ENCODE measurements at places on chromosomes 6 and 20. TPM values are rescaled to one million over a fixed set of nuclear protein-coding genes. Genes with fewer than 3 reads are reported as not detected.
A peak's percentile ranks its signal among the peaks of the same experiment; 100 is the strongest.

Gene FGD2
- total RNA-seq: not detected

DNA sequence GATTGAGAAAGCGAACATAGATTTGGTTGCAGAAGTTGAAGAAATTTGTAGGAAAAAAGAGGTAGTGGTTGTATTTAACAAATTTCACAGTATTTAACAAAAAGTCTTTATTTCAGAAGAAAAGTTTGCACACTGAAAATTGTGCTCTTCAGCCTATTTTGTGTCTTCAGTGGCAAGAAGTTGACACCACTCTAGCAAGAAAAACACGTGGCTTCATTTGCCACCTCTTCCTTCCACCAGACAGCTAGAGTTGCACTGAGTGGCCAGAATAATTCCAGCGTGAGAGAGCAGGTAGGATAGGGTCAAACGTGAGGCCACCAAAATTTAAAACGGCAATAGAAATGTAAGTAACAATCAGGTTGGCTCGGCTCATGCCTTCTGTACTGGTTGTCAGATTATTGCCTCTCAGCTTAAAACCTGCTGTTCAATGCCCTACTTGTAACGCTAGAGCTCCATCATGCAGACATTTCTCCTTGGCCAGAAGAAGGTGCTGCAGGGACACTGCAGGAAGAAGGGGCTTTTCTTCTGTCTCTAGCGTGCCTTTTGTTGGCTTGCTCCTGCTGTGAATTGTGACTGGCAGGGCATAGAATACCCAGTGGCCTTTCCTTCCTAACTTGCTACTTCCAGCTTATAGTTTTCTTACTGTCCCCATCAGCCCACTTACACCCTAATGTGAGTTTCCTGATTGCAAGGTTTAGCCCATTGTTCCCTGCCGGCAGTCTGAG is 12.1 kb downstream of the TRAPPC3L start:
- H3K36me3 ChIP-seq: no peaks in the 10 kb centered on the region
- H3K27ac ChIP-seq: peak overlapping the region; percentile 40
- H3K27me3 ChIP-seq: peaks cover 3% of the 10 kb centered on the region
- H3K4me1 ChIP-seq: peaks cover 29% of the 10 kb centered on the region

GRCh38 chr6:151142676-151143075 is 97.1 kb upstream of the AKAP12 start:
- H3K36me3 ChIP-seq: peaks cover 1% of the 10 kb centered on the region
- DNase-seq: no peak
- H3K4me1 ChIP-seq: no peaks in the 10 kb centered on the region
- no peak overlapping the region for H3K27ac ChIP-seq

Gene SNAI1
- 1.7 TPM for total RNA-seq

Gene GNL1
- 75.2 TPM for total RNA-seq

- no peak for DNase-seq
Observed at GRCh38 chr6:24991810-24992467, 56.2 kb upstream of the RIPOR2 start.

DNA sequence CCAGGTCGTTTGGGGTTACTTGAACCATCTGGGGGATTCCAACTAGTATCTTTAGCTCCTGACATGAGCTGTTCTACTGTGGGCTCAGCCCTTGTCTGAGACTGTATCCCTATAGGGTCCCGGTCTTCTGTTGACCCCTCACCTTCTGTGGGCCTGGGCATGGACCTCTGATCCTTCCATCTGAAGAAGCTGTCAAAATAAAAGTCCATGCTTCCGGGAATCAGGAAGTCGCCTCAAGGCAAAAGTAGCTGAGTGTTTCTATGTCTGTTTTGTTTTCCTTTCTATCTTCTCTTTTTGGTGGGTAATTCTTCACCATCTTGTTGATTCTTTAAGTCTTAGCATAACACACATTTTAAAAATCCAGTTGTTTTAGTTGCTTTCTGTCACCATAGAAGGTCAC is 30.3 kb downstream of the ITPR3 start:
- peaks cover 4% of the 10 kb centered on the region for H3K36me3 ChIP-seq
- DNase-seq: no peak
- H3K27ac ChIP-seq: no peak overlapping the region

GRCh38 chr6:44576132-44576631 is 188.7 kb downstream of the CDC5L start:
- DNase-seq: no peak
- no peaks in the 10 kb centered on the region for H3K36me3 ChIP-seq
- H3K4me1 ChIP-seq: no peaks in the 10 kb centered on the region
- H3K27ac ChIP-seq: no peak overlapping the region
- H3K4me3 ChIP-seq: no peak overlapping the region

DNA sequence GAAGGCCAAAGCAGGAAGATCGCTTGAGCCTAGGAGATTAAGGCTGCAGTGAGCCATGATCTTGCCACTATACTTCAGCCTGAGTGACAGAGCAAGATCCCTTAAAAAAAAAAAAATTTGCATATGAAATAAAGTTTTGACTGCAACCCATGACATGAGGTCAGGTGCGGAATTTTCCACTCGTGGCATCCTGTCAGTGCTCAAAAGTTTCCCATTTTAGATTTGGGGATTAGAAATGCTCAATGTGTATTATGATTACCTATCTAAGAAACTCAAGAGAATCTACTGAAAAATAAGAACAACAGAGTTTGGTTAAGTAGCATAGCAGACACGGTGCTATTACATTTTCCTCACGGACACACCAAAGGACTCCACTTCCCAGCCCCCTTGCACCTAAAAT is 11.7 kb downstream of the SLC23A2 start:
- H3K4me1 ChIP-seq: no peaks in the 10 kb centered on the region
- no peaks in the 10 kb centered on the region for H3K27me3 ChIP-seq
- no peak overlapping the region for H3K4me3 ChIP-seq

DNA sequence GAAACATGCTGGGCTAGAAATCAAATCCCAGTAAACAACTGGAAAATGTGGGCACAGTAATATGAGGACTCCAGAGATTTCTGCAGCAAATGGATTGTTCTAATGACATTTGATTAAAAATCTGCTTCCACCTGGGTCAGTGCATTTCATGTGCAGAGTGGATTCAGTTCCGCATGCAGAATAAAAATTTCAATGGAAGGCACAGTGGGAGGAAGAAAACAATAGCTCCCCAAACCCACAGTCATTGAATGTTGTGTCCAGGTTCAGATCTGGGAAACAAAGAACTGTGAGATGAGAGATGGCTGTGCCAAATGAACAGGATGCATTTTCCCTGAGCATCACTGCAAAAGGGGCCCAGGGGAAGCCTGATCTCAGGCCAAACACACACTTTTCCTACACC is 403.1 kb downstream of the BTBD9 start:
- H3K27me3 ChIP-seq: no peaks in the 10 kb centered on the region
- no peak overlapping the region for H3K4me3 ChIP-seq
- no peaks in the 10 kb centered on the region for H3K4me1 ChIP-seq
- H3K36me3 ChIP-seq: no peaks in the 10 kb centered on the region
- DNase-seq: no peak
- no peak overlapping the region for H3K27ac ChIP-seq

- no peak for DNase-seq
- H3K27me3 ChIP-seq: no peaks in the 10 kb centered on the region
- peaks cover 37% of the 10 kb centered on the region for H3K4me1 ChIP-seq
- no peak overlapping the region for H3K27ac ChIP-seq
Observed at GRCh38 chr20:19765266-19765665, 7.2 kb downstream of the RIN2 start.

- no peaks in the 10 kb centered on the region for H3K36me3 ChIP-seq
- peaks cover 9% of the 10 kb centered on the region for H3K4me1 ChIP-seq
- no peak overlapping the region for H3K4me3 ChIP-seq
- DNase-seq: no peak
Observed at GRCh38 chr6:89045576-89045975, 35.0 kb upstream of the PNRC1 start.

- peak overlapping the region; percentile 54 for H3K27ac ChIP-seq
- H3K4me3 ChIP-seq: peak overlapping the region; percentile 86
- H3K4me1 ChIP-seq: peaks cover 10% of the 10 kb centered on the region
- DNase-seq: no peak
- peaks cover 15% of the 10 kb centered on the region for H3K27me3 ChIP-seq
Observed at GRCh38 chr6:159074120-159074684, 29.4 kb upstream of the TAGAP start.

DNA sequence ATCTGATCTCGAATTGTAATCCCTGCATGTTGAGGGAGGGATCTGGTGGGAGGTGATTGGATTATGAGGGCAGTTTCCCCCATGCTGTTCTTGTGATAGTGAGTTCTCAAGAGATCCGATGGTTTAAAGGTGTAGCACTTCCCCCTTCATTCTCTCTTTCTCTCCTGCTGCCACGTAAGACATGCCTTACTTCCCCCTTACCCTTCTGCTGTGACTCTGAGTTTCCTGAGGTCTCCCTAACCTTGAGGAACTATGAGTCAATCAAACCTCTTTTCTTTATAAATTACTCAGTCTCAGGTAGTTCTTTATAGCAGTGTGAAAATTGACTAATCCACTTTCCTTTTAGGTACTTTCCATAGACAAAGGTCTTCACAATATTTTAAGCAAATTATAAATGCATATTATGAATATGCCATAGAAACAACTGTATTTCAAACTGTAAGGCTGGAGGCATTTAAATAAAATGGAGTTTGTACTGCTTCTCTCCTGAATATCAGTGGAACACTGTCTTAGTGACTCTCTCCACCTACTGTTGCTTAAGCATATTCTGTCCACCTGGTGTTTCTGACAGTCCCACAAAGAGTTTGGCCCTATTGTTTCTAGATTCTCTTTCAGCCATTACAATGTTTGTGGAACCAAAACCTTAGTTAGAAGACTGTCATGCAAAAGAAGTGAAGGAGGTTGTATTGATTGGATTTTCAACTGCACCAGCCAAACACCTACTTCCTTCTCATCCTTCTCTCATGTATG is 24.3 kb upstream of the IL17A start:
- no peak overlapping the region for H3K4me3 ChIP-seq
- no peaks in the 10 kb centered on the region for H3K4me1 ChIP-seq
- H3K27me3 ChIP-seq: peaks cover 3% of the 10 kb centered on the region
- no peaks in the 10 kb centered on the region for H3K36me3 ChIP-seq
- H3K27ac ChIP-seq: no peak overlapping the region

- H3K4me1 ChIP-seq: peaks cover 7% of the 10 kb centered on the region
- no peaks in the 10 kb centered on the region for H3K36me3 ChIP-seq
- no peak for DNase-seq
- H3K4me3 ChIP-seq: no peak overlapping the region
- H3K27ac ChIP-seq: no peak overlapping the region
Observed at GRCh38 chr6:50845499-50846143, 26.9 kb downstream of the TFAP2B start.

DNA sequence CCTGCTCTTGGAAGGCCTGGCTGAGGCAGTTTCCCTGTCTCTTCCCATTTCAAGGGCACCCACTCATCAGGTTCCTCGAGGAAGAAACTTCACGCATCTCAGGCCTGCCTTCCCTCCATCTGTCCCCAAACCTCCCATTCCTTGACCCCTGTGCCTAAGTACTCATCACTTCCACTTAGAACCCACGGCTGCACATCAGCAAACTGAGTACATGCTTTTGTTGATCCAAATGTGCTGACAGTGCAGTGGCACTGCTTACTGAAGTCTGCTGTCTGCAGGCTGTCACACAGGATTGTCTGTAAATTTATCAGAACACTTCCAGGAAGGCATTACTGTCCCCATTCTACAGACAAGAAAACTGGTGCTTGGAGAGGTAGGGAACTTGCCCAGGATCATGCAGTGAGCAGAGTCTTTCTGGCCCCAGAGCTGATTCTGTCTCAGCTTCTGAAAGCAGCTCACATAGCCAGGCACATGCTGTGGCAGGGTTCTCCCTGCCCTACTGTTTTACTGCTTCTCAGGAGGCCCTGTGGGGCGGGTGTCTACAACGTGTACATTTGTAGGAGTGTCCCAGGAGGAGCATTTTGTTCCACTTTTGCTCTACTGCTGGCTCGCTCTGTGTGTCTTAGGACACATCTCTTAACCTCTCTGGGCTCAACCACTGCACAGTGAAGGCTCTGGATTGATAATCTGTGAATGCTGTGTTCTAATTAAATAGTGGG is 64.2 kb upstream of the XRN2 start:
- no peaks in the 10 kb centered on the region for H3K27me3 ChIP-seq
- DNase-seq: no peak
- peaks cover 2% of the 10 kb centered on the region for H3K4me1 ChIP-seq
- no peaks in the 10 kb centered on the region for H3K36me3 ChIP-seq
- no peak overlapping the region for H3K27ac ChIP-seq

DNA sequence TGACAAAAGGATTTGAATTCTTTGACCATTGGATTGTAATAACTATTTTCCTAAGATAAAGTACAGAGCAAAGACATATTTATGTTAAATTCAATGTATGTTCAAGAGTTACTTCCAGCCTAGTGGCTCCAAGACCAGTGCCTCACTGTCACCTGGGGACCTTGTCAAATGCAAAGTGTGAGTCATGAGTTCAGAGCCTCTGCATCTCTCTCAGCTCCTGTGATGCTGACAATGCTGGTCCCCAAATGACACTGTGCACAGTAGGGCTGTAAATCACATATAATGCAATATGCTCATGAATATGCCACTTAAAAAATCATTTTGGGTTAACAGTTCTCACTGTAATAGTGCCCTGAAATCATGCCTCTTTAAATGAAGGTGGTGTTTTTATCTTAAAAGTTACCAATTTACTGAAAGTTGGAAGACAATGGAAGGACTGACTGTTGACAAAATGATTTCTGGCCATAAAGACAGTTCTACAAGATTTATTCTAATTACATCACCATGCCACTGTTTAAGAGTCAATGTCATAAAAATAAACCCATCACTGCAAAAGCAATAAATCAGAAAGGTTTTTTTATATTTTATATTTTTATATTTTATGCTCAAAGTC is 62.1 kb downstream of the NRSN1 start:
- no peak for DNase-seq
- peaks cover 12% of the 10 kb centered on the region for H3K36me3 ChIP-seq
- no peak overlapping the region for H3K27ac ChIP-seq
- H3K4me1 ChIP-seq: no peaks in the 10 kb centered on the region
